NCI-H1105 treated with DMSO at 0.1 percent for 48 hours (cell line): ENCODE measurements at places on chromosomes 11 and 22.

DNA sequence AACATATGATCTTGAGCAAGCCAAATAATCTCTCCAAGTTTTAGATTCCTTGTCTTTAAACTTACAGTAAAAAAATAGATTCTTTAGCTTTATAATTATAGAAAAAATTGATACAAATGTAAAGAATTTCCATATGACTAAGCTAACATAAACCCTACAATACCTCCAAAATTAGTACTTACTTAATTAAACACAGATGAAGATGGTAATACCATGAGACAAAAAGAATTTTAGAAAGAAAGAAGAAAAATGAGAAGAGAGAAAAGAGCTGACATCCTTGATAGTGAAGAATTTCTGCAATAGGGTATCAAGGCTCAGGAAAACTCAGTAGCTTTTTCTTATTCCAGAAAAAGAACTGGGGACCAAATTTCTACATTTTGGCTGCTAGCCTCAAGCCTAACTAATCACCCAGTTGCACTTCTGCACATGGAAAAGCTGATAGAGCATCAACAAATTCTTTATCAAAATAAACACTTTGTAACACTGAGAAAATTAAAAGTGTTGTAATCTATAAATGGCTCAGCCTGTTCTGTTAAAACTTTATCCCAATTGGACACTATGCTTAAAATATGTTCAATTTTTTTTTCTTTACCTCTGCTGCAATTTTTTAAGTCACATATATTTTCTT lies 24.7 kb upstream of the SOX6 start:
- no peak for DNase-seq

DNA sequence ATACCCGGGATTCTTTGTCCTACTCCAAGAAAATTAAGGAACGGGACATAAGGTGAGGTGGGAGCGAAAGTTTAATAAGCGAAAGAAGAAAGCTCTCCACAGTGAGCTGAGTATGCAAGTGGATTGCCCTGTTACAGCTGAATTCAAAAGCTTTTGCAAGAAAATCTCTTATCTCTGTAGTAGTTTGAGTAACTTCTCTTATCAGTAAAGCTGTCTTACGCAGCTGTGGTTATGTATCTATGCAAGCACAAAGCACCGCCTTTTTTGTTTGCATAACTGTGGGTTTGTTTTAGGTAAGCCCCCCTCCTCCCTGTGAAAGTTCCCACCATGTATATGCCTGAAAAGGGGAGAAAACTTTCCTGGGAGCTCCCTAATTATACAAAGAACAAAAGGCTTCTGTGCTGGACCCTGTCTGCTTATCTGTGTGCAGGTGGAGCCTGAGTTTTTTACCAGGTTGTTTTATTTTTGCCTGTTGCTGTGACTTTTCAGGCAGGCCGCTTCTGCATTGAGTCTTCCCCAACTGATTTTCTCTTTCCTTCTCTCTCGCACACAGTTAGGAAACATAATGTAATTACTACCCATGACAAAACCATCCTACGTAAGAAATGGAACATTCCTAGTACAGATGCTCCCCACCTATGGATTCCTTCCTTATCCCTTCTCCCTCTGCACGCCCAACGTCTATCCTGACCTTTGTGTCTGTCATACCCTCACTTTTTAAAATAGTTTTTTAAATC lies 837 bp upstream of the PLAAT5 start:
- DNase-seq = no peak

DNA sequence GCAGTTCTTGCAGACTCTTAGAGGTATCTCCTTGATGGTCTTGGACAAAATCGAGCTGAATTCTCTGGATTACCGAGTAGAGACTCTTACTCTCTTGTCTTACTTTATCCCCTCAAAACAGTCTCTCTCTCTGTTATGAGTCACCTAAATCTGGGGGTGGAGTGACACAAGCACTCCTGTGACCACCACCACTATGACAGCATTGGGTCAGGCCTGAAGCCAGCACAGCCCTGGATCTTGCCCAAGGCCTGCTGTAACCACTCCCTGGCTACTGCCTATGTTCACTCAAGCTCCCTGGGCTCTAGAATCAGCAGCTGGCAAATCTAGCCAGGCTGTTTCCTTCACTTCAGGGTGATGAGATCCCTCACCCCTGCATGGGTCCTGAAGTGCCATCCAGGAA lies 662.5 kb downstream of the LUZP2 start:
- no peak for DNase-seq

GRCh38 chr11:118100691-118101232 lies 14.0 kb upstream of the SMIM35 start:
- DNase-seq = no peak

GRCh38 chr11:95739108-95739938 lies 50.3 kb downstream of the FAM76B start:
- DNase-seq = no peak

- no peak for DNase-seq
Measured at GRCh38 chr22:49999946-50000586, 12.5 kb downstream of the IL17REL start.

DNA sequence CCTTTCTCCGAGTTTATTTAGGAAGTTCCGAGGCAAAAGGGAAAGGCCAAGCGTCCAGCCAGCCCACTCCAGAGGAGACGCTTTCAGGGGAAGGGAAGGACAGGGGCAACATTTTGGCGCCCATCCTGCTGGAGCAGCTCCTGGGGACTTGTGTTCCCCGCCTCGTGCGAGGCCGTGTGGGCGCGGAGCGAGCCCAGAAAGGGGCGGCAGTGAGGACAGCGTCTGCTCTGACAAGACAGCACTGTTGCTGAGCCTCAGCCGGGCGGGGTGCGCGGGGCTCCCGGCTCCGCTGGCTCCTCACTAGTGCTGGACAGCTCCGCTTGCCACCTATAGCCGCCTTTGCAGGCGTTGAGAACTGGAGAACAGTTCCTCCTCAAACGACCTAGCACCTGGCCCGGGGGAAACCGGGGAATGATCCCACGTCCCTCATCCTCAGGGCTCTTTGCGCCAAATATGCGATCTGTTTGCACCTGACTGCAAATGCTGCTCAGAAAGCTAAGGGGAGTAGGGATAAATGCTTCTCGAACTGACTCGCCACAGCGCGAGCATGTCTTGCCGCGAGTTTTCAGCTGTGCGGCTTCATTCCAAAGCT lies 722 bp upstream of the GUCY1A2 start:
- peak; percentile 24 for DNase-seq

- DNase-seq = no peak
Measured at GRCh38 chr22:37509059-37509860, 10.0 kb downstream of the CARD10 start.

- no peak for DNase-seq
Measured at GRCh38 chr22:26559961-26560575, 29.9 kb downstream of the TPST2 start.

DNA sequence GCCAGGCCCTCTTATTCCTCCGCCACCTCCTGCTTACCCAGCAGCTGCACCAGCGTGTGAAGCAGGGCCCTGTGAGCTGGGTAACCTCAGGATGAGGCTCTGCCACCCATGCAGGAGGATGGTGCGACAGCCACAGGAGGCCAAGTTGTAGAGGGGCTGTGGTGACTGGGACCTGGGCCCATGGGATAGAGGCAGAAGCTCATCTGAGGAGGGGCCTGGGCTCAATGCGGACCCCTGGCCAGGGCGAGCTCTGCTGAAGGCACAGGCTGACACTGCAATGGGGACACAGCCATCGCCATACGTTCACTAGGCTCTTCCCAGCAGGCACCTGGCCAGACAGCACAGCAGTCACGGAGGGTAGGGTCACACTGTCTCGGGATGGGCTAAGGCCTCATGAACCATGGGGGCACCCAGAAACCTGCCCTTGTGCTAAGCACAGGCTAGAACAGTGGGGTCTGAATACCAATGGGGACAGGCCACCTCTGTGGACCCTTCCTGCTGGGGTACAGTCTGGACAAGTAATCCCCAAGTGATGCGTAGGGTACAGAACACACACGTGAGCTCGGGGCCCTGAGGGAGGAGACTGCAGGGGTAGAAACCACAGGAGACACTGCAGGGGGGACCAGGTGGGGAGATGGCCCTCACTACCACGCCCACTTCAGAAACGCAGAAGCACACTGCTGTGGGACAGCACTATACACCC lies 35.3 kb downstream of the GNB1L start:
- DNase-seq = no peak

DNA sequence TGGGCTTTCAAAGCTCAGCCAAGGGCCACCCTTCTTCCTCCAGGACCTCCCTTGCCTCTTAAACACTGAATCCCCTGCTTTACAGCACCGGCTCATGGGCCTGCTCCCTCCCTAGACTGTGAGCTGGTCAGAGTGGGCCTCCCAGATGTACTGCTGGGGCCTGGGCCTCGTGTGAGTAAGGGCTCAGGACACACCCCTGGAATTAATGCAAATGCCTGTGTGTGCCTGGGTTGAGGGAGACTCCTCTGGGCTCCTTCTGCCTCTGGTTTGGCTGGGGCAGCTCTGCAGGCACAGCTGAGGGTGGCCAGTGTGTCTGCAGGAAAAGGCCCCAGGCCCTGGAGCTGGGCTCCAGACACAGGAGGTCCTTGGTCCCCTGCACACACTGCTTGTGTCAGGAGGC lies 24.2 kb downstream of the ALX4 start:
- no peak for DNase-seq

DNA sequence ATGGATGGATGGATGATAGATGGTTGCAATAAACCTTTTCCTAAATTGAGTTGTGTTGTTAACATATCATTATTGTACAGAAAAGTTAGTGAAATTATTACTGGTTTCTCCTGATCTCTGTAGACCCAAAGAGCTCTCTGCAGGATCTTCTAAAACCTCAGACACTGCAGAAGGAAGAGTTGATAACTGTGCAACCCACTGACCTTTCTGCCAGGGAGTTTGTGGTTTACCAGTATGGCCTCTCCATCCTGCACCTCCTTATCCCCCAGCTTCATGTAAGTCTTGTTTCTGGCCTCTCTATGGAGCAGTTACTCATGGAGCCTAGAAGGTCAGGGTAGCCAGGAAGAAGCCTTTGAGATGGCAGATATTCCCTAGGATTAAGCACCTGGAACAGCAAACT lies 45.6 kb downstream of the BTG4 start:
- no peak for DNase-seq

- DNase-seq = no peak
Measured at GRCh38 chr11:41897991-41898390, 438.5 kb upstream of the LRRC4C start.

GRCh38 chr22:38353701-38354100 lies 36.5 kb upstream of the CSNK1E start:
- DNase-seq = no peak

DNA sequence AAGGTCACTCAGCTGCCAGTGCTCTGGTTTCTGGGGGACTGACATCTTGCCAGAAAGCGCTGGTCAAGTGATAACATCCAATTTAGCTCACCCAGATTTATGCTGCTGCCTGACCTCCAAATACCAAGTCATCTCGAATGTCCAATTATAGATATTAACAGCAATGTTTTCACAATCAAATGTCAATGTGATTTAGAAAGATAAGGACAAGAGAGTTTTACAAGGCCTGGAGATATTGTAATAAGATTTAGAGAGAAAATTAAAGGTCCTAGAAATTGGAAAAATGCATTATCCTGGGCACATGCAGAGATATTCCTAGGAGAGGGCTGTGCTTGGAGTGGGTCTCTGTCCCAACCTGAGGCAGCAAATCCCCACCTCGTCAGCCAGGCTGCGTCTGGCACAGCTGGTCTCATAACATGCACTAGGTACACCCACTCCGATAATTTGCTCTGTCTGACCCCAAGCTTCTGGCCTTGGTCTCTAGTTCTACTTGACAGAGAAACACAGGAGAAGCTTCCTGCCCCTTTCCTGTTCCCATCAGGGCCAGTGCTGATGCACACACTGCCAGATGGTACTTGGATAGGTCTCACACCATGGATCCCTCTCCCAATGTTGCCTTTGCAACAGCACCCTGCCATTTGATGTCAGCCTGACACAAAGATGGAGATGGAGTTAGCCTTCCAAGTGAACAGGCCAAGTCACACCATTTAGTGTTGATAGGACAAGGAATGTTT lies 28.6 kb downstream of the USH1C start:
- no peak for DNase-seq

GRCh38 chr11:121889931-121890330 lies 226.1 kb downstream of the BLID start:
- no peak for DNase-seq

GRCh38 chr11:47468598-47469214 lies 19.8 kb upstream of the RAPSN start:
- no peak for DNase-seq

GRCh38 chr11:31845331-31845730 lies 34.2 kb upstream of the PAX6 start:
- no peak for DNase-seq

DNA sequence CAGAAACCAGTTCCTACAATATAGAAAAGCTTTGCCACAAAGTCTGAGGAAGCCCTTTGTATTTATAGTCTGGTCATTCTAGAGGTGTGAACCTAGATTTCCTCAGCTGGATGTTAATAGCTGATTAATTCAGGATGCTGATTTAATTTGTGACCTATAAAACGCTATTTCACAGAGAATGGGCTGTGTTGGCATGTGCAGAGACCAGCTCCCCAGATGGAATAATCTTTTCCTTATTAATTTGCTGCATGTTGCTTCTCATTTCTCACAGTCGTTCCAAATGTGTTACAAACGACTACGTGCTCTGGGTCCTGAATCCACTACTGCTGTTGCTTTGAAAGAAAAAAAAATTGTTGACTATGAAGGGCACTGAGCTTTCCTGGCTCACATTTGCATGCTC lies 49.3 kb downstream of the BDNF start:
- DNase-seq = no peak

DNA sequence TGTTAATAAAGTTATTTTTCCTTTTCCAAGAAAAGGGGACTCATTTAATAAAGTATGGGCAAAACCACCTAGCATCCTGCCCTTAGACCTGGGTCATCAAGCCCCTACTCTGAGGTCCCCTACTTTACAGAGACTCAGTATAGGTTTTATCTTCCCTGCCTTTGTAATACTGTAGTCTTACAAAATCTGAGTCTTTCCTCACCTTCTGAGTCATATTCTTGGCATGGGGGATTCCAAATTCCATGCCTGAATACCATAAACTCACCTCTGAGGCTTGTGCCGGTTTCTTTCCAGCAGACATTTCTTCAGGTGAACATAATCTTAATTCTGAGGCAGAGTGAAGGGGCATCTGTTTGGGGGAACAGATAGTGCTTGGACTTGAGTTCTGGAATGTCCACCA lies 282.5 kb downstream of the KCNA4 start:
- DNase-seq = no peak

DNA sequence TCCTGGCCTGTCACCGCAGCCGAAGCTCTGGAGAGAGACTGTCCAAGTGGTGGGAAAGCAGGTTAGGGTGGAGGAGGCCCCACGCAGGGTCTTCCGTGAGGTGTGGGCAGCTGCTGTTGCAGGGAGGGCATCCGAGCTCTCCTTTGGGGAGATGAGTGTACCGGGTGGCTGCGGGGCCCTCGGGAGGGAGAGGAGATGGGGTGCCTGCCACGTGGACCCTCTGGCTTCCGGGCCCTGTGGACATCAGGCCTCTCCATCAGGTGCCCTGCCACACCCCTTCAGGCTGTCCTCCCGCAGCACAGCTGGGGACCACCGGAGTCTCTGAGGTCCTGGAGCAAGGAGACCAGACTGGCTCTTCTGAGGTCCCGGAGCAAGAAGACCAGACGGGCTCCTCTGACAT lies 1.7 kb downstream of the PTDSS2 start:
- DNase-seq = no peak
